ENCODE measurements at places on chromosomes 3 and 15.

DNA sequence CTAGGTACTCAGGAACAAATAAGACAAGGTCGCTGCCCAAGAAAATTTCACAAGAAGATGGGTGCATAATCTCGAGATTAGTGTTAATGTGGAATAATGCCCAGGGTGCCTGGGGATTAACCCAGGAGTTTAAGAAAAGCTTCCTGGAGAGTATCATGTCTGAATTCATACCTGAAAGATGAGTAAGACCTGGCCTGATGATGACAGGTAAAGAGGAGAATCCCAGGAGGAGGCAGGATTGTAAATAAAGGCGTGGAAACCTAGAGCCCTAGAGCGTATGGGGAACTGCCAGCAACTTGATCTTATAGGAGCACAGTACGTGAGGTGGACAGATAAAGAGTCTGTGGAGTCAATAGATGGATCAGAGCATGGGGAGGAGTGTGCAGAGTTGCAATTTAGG, 43.0 kb downstream of the ARRDC4 start:
- DNase-seq = no peak

- no peak for DNase-seq
These were observed 52.1 kb upstream of the FGD5 start for GRCh38 chr3:14766428-14767244.

- DNase-seq = no peak
These were observed 857 bp downstream of the AEN start for GRCh38 chr15:88621789-88622604.

DNA sequence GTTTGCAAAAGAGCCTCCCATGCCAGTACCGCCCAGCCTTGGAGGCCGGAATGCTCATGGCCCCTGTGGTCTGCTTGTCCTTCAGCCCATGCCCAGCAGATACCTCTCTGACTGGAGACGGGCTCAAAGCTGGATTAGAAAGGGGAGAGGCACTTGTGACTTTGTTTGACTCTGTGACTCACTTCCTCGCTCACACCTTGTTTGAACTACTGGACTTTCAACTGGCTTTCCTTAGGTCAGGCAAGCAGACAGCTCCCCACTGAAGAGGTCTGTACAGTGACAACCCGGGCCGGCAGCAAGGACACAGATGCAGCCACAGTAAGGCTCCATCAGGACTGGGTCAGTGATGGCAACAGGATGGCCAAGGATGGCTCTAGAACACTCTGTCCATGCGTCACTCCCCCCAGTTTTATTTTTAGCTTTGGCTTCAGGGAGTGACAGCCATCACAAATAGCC, 98.6 kb upstream of the ABHD17C start:
- no peak for DNase-seq

GRCh38 chr3:65318231-65318630, 630.4 kb upstream of the ADAMTS9 start:
- DNase-seq = no peak

- DNase-seq = no peak
These were observed 107.1 kb downstream of the DGKG start for GRCh38 chr3:186254676-186255650.

DNA sequence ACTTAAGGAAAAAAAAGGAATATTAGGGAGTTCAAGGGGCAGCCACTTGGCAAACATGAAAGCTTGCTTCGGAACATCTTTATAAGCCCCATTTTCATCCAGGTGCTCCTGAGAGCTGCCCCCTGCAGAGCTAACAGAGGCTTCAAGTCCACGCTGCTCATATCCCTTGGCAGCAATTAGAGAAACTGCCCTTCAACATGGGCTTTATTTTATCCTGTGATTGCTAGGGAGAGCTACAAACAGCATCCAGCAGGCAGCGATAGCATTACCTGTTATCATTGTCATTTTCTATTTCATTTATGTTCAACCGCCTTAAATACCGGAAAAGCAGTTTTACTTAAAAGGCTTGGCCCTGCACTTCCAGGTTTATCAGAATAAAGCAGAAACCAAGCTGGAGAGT, 68.4 kb upstream of the MCTP2 start:
- DNase-seq = no peak

GRCh38 chr3:192409838-192410683, 317.3 kb downstream of the FGF12 start:
- DNase-seq = peak; percentile 65

DNA sequence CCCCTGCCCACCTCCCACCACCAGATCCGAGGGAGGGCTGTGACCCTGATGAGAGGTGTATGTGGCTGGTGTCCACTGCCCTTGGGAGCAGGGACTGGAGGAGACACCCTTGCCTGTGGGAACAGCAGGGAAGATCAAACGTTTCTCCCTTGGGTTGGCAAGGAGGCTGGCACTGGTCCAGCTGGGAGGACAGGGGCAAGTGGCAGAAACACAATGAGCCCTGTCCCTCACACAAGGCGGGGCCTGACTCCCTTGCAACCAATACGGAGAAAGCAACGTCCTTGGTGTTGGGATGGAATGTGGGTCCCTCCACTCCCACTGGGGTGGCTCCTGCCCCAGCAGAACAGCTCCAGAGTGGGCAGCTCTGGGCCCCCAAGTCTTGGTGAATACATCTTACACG, 5.2 kb downstream of the HYAL2 start:
- no peak for DNase-seq

- DNase-seq = no peak
These were observed 74.2 kb downstream of the MAGEF1 start for GRCh38 chr3:184637705-184638104.

- DNase-seq = no peak
These were observed 38.7 kb downstream of the FAM174B start for GRCh38 chr15:92616621-92617548.

DNA sequence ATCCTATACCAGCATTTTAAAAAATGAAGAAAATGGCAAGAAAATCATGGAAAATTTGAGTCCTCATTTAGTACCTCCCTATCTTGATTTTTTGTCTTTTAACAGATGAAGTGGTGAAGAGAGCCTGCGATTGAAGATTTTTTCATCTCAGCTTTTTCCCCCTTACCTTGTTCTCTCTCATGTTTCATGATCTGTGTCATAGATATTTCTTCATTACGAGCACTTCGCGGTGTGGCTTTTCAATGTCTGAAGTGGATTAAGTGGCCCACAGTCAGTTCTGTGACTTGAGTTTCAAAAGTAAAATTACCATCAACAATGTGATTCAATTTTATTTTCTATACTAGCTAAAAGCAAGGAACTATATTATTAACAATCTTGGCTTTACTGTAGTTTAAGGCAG, 147.2 kb downstream of the FNDC3B start:
- no peak for DNase-seq

- DNase-seq = no peak
These were observed 14.9 kb downstream of the BTLA start for GRCh38 chr3:112484352-112484751.

- no peak for DNase-seq
These were observed 379.0 kb upstream of the TPRG1 start for GRCh38 chr3:188792793-188793192.

DNA sequence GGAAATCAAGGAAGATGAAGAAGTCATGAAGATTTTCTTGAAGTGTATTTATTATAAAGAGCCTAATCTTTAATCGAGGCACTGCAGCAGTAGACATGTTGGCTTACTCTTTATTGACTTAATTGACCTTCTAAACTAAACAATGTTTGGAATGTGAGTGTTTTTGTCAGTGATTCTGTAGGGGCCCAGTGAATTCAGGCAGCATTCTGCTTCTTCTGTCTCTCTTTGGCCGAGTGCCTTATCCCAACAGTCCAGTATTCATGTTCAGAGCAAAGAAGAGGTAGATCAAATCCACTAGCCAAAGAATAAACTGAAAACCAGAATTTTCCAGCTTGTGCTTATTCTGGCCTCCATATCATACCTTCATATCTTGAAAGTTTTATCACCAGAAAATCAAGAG, 55.7 kb downstream of the RLBP1 start:
- no peak for DNase-seq

- DNase-seq = no peak
These were observed 1.2 kb upstream of the SHISA5 start for GRCh38 chr3:48505146-48505545.

- DNase-seq = no peak
These were observed 1.8 kb downstream of the ARRDC4 start for GRCh38 chr15:97962263-97962662.
